ENCODE measurements at places on chromosomes 5 and 9.
A peak's percentile ranks its signal among the peaks of the same experiment; 100 is the strongest.

GRCh38 chr9:110738982-110739381 is 70.4 kb downstream of the MUSK start:
- DNase-seq, result no peak

GRCh38 chr5:122494109-122494508 is 182.1 kb downstream of the SNCAIP start:
- no peak for DNase-seq

GRCh38 chr5:141003031-141003430 is 36.8 kb downstream of the PCDHAC2 start:
- no peak for DNase-seq

GRCh38 chr9:12785260-12785770 is 10.5 kb downstream of the LURAP1L start:
- DNase-seq, result no peak

GRCh38 chr9:4680750-4681149 is 1.4 kb downstream of the CDC37L1 start:
- DNase-seq, result no peak

DNA sequence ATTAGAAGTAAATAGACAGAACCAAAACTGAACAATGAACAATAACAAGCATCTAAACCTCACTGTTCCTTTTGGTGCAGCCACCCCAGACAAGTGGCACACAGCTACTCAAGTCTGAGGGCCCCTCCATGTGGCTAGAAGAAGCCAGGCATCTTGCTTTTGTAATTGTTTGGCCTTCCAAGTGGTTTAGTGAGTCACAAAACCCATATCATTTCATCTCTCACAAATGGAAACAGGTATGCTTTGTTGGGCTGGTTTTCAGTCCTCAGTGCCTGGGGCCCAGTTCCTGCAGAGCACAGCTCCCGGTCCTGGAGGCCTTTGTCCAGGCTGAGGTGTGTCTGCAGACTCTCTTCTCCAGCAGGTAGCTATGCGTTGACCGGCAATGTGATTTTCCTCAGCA is 16.7 kb downstream of the PRLR start:
- no peak for DNase-seq

DNA sequence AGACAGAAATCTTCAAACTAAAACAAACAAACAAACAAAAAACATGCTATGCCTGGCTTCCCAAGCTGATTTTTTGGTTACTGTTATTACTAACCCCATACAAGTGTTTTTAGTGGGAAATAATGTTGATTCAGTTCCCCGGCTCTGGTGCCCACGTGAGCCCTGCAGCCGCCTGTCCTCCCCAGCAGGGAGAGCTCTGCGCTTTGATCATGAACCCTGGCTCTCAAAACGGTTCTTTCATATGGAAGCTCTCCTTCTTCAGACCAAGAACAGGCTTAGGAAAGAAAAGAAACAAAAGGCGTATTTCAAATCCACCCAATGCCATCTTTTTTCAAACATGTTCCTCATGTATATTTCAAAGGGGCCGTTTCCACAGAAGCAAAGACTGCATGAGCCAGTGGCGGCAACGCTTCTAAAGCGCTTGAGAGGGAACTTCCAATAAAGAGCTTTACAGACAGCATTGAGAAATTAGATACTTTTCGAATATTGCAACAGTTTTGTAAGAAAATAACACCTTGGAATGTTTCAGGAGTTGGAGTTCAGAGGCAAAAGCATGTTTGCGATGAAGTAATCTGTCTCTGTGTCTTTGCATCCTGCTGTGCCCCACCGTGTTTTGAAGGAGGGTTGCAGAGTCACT is 74.8 kb downstream of the ICE1 start:
- peak; percentile 62 for DNase-seq

- no peak for DNase-seq
Observed at GRCh38 chr5:168312606-168313295, 21.3 kb downstream of the WWC1 start.

DNA sequence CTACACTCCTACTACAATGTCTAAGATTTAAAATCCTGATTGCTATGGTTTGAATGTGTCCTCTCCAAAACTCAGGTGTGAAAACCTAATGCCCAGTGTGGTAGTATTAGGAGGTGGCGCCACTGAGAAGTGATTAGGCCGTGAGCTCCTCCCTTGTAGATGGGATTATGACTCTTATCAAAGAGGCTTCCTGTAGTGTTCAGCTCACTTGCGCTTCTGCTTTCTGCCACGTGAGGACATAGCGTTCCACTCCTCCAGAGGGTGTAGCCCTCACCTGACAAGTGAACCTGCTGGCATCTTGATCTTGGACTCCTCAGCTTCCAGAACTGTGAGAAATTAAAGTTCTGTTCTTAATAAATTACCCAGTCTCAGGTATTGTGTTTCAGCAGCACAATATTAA is 33.0 kb upstream of the WHRN start:
- DNase-seq, result peak; percentile 21

- DNase-seq, result no peak
Observed at GRCh38 chr5:9831823-9832222, 201.7 kb upstream of the TAS2R1 start.

DNA sequence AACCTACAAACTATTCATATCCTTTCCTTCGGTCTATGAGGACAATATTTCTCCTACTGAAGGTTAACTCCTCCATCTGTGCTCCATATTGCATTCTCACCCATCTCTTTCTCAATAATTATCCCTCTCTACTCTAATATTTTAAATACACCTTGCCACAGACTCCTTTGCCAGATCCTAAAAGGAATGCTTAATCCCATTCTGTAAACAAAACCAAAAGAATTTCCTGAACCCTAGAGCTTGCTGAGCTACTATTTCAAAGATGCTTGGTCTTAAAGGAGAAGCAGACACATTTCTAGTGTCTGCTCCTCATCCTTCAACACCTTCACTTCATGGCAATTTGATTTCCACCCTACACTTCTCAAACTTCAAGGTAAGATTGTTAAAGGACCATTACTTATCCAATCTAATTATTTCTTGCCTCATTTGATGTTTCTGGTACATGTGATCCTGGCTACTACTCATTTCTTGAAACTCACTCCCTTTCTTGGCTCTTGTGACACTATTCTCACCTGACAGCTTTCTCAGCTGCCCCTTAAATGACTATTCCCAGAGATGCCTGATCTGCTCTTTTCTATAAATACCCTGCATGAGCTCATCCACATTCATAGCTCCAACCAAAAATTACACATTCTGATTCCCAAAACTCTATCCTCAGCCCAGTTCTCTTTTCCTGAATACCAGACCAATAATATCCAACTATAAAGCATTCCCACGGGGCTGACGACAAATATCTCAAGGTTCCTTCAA is 20.2 kb downstream of the HOMER1 start:
- no peak for DNase-seq

GRCh38 chr5:167466992-167467391 is 824.5 kb upstream of the WWC1 start:
- no peak for DNase-seq

DNA sequence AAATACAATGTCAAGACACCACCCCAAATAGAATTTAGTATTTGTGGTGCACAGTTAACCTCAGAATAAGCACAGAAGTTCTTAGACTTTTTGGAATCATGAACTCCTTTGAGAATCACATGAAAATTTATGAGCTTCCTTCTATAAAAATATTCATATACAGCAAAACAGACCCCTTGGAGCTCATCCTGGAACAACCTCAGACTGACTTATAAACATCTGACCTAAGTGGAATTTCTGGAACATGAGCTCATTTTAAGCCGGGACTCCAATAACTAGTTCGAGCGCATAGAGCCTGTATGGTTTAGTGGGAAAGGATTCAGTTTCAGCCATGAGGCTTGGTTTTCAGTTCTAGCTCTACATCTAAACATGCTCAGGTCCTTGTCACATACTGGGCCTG is 192.3 kb downstream of the DEPDC1B start:
- DNase-seq, result no peak

DNA sequence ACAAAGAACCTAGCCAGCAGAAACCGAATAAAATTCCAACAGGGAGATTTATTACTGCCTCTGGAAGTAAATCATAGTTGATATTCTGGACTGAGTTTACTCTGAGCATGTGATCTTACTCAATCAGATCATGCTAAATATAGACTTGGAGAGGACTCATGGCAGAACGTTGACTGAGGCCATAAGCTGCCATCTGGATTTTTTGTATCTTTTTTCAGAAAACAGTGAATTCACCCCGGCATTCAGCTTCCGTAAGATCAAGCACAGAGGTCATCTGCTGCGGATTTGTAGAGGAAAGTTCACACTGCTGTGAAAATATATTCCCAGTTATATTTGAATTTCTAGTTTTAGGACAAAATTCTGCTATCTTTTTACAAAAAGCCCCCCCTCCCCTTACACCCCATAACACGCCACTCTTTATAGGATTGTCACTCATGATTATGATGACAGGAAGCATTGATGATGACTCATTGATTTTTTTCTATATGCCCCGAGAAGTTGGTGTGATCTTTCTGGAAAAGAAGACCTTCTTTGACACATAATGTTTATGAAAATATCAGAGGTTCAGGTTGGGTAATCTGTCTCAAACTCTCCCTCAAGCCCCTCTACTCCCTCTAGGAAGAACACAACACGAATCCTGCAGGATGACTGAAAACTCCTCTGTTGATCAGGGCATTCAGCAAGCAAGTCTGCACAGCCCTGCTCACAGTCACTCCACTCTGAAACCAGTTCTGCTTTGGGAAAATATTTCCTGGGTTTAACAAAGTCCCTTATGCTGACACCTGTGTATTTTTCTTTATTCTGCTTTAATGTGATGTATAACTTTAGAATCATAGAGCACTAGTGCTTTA is 70.8 kb downstream of the NXNL2 start:
- DNase-seq, result no peak

DNA sequence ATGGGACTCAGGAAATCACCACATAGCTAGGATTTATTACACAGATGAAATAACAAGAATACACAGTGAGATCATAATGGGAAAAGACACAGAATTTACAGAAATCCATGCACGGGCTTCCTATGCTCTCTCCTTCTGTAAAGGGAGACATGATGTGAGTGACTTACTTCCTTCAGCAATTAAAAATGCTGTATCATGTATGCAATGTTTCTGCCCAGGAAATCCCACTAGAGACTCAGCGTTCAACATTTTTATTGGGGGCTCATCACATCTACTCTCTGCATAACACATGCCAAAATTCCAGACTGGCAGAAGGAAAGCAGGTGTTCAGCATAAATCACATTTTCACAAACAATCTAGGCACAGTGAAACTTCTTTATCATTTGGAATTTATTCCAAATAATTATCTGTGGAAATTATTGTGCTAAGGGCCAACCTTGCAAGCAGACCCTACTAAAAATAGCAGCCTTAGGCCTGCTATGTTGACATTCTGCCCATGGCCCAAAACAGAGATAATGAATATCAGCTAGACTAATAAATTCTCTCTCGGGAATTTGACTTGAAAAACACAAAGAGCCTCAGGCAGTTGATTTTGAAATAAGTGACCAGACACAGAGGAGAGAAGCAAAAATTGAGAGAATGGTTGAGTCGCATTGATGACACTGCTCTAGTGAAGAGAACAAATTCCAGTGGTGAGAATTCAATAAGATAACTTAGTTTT is 31.4 kb upstream of the SELENOP start:
- no peak for DNase-seq

DNA sequence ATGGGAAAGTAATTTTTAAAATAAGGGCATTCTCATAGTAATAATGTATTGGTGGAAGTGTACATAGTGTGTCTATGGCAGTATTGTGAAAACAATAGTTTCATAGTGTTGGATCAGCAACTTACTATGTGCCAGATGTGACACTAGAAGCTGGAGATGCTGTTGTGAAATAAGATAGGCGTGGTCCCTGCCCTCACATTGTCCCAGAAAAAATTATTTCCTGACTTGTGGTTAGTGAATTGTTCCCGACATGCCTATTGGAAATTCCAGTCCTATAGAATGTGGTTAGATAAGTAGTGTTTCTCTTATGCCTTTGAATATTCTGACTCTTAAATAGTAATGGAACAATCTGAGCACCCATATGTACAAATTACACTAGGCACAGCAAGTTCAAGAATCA is 55.3 kb upstream of the MTAP start:
- peak; percentile 53 for DNase-seq

- DNase-seq, result no peak
Observed at GRCh38 chr5:102539562-102539961, 40.8 kb upstream of the SLCO6A1 start.

Data from lung microvascular endothelial cell (primary cell).